NCI-H1105 (cell line): ENCODE measurements at places on chromosomes 6 and 20.

DNA sequence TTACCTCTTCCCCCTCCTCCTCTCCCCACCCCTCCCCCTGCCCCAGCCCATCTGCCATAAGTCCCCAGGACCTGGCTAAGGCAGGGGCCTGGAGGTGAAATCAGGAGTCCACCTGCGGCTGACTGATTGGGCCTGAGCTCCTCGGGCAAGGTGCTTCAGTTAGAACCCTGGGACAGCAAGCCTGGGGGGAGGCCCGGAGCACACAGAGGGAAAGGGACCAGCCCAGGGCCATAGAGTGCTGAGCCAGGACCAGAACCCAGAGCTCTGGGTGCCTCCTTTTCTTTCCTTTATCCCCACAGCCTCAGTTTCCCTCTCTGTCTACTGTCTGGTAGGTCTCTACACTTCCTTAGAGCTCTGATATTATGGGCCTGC is 35.7 kb upstream of the VEGFA start:
- no peak for DNase-seq

- DNase-seq, result no peak
Measured at GRCh38 chr6:18395856-18396197, 8.7 kb downstream of the RNF144B start.

DNA sequence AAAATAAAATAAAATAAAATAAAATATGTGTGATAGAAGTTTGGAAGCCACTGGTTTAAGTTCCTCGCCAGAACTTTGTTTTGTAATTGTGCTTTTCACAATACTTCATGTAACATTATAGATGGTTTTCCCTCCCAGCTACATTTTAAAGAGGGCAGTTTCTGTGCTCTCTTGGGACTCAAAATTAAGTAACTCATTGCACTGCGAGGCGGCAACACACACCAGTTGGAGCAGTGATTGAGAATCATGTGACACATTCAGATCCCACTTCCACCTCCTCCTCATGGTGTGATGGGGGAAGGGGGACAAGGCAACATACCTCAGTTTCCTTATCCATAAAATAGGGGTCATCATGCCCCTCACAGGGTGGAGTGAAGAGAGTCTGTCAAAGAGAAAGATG is 7.5 kb downstream of the C2 start:
- no peak for DNase-seq

DNA sequence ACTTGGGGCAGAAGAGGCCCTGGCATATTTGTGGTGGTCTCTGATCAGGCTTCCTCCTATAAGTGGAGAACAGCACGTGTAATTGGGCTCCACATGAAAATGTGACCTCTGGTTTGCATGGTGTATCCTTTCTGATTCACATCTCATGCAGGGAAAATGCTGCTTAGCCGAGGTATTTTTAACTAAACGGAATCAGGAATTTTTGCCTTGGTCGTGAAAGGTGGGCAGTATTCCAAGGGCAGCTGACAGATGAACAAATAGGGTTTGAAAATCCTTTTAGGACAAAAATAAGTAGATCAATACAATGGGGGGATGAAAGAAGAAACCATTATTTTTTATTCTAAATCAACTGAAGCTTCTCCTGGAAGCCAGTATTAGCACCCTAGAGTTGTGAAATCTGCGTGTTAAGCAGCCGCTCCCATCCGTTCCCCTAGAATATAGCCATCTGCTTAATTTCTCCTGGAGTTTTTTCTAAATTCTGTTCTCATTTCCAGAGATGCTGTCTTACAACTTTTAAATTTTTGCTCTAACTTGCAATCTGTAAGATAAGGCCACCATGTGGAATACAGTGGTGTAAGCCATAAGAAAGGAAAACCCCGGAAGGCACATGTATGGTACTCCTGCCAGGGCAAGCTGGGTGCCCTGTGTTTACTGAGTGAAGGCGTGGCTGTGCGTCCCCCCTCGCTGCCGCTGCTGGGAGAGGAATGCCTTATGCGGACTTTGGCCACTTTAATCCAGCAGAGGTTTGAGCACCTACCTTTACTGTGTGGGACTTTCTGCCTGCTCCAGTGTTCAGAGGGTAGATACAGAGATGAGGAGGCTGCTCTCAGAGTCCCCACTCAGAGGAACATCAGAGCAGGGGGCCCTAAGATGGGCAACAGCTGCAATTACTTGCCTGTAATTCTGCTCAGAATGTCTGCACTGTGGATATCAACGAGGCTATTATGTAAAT is 52.4 kb downstream of the SYNJ2 start:
- DNase-seq, result no peak

DNA sequence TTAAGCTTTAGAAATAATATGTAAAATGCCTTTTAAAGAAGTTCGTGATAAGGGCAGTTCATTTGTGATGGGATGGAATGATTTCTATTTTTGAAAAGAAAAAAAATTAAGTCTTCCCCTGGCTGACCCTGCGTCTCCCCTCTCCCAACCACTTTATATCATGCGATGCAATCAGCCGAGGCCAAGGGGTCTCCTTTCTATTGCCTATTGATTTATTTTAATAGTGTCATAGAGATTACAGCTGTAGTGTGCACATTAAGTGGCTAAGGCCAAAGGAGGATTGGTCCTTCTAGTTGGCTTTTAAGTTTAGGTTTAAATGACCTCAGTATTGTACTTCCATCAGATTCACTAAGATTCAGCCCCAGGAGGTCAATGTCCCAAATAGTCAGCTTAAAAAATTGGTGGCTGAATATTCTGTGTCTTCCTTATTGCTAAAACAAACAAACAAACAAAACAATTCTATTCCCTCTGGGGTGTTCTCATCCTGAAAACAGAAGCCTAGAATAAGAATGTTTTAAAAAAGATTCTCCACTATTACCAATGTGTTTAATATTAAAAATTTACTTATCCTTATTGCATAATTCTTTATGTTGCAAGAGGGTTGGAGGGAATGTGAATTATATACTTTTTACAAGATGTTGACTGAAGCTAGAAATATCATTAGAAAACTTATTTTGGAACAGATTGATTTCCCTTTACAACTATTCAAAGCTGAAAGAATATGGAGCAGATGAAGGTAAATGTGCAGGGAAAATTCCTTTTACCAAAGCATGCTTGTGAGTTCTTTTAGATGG is 359.1 kb downstream of the SAMD5 start:
- no peak for DNase-seq

GRCh38 chr6:46796848-46797580 is 3.8 kb downstream of the MEP1A start:
- no peak for DNase-seq

DNA sequence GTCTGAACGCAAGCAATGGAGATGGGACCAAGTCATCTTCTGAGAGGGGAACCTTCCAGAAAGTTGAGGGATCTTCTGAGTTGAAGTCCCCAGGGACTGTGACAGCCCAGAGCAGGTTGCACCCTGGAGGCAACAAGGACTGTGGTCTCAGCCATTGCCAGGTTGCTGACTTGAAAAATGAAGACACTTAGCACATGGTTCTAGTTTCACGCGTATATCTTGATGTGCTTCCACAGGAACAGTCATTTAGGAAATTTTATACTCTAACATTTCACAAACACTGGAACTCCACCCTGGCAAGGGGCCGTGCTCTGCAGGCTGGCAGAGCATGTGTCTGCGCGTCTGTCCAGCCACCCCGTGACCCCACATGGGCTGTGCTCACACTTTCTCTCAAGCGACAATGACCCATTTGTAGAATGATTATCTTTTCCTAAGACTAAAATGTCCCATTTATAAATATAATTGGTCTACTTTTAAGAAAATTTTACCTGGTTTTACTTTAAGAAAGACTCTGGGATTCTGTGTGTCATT is 157.0 kb downstream of the ERMARD start:
- DNase-seq, result no peak

GRCh38 chr6:31143148-31143547 is 4.3 kb upstream of the PSORS1C2 start:
- no peak for DNase-seq

DNA sequence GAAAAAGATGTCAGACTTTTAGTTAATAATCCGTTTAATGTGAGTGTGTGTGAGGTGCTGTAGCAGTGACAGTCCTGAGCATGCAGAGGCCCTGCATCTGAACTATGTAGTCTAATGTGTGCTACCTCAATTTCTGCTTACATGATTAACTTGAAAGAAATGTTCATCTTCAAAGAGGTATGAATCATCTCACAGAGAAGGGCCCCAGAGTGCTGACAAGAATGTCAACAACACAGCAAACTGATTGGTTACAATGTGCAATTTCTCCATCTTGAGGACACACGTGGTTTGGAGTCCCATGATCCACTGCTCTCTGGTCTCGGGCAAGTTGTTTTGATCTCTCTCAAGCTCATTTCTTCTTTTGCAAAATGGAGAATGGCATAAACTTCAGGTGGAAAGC is 61.7 kb upstream of the EMILIN3 start:
- no peak for DNase-seq

DNA sequence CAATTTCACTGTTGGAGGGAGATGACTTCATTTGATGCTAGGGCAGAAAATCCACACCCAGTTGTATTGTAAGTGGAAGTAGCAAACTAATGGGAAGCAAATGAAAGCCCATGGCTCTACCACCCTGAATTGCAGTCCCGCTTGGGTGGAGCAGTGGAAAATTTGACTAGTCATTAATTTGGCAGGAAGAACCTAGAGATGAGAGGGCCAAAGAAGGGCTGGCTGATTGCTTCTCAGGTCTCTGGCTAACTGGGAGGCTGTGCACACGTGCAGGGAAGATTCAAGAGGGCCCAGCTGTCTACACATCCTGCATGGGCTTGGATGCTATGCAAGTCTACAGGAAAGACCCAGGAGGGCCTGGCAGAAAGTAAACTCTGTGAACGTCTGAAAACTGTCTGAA is 466.2 kb downstream of the TFAP2A start:
- DNase-seq, result no peak

- DNase-seq, result no peak
Measured at GRCh38 chr6:118745156-118745555, 93.8 kb upstream of the CEP85L start.

- no peak for DNase-seq
Measured at GRCh38 chr6:158290659-158291058, 21.6 kb upstream of the TULP4 start.

DNA sequence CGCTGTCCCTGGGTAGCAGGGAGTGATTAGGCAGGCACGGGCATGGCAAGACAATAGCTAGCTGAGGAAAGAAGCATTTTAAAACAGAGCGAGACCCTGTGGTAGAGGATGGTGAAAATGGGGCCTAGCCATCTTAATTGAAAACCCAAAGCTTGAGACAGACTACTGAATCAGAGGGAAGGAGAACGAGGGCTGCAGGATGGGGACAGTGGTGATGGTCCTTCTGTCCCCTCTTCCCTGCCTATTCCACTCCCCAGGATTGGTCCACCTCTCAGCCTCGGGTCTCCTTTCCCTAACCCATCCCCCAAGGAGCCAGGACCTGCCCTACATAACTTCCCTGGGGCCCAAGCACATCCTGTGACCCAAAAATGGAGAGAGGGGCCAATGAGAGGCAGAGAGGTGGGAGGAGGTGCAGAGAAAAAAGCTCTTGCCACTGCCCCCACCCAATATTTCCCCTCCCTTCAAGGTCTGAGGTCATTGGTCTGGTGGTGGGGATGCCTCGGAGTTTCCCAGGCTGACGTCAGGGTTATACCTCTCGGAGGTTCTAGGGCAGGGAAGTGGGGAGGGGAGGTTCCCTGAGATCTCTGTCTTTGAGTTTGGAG is 884 bp upstream of the CUTA start:
- no peak for DNase-seq

DNA sequence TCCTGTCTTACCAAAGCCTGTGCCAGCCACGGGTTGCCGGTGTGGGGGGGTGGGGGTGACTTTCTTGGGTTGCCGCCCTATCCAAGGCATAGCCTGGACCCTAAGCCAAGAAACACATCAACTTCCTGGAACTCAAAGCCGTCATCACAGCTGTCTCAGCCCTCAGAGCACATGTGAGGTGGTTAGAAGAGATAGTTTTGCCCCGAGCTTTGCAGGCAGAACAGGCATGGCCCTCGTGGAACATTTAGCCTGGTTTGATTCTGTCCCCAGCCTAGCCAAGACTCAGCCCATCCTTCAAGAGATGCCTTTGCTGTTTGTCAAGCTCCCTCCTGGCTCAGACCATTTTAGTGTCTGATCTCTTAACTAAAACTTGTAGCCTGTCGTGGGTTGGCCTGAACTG is 64.9 kb downstream of the RREB1 start:
- no peak for DNase-seq

DNA sequence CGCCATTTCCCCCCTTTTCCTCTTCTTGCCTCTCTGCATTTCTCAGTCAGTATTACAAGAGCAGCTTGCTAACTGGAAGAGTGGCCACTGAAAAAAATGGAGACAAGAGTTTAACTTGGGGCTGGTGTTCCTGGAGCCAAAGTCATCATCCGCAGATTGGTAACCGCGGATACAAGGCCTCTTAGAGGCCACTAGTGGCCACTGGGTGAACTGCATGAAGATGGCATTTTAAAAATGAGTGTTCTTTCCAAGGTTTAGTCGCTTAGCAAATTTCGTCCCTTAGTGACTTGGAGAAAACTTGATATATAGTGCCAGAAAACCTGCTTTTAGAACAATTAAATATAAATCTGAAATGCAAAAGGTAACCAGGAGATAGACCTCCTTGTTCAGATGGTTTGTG is 4.8 kb downstream of the F13A1 start:
- peak; percentile 29 for DNase-seq

DNA sequence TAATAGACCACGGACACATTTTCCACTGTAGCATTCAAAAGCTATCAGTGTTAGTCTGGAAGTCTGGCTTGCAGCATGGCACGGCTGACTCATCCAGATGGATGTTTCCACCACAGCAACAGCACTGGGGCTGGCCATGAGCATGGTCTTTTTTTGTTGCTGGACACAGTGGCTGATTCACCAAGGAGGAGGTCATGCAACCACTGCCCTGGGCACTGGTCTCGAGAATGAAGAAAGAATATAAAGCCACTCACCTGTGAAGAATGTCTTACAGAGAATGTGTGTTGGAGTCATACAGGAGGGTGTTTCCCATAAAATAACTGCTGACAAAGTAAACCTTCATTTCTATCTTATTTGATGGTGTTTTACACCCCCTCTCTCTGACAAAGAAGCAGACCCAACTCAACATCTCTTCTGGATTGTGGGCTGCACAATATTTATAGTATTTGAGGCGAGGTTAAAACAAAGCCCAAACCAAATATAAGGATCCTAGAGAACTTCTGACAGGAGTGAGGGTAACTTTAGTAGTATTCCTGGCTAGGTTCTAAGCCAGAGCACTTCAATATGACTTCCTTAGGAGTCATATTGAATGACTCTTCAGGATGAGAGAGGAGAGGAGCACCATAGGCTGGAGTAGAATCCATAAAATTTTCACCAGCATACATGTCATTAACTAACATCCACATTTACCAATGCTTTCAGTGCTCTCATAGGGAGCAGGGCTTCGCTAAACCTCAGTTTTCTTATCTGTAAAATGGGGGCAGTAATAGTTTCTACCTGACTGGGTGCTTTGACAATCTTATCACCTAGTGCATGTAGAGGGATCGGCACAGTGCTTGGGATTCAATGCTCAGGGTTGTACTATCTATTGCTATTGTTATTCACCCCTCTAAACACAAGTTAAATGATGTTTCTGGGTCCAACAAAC is 121.4 kb downstream of the KIF13A start:
- DNase-seq, result no peak

- DNase-seq, result no peak
Measured at GRCh38 chr6:10310826-10311225, 104.0 kb downstream of the TFAP2A start.

GRCh38 chr6:169227116-169227515 is 26.5 kb downstream of the THBS2 start:
- DNase-seq, result no peak
